ENCODE measurements at places on chromosomes 3 and 15.

DNA sequence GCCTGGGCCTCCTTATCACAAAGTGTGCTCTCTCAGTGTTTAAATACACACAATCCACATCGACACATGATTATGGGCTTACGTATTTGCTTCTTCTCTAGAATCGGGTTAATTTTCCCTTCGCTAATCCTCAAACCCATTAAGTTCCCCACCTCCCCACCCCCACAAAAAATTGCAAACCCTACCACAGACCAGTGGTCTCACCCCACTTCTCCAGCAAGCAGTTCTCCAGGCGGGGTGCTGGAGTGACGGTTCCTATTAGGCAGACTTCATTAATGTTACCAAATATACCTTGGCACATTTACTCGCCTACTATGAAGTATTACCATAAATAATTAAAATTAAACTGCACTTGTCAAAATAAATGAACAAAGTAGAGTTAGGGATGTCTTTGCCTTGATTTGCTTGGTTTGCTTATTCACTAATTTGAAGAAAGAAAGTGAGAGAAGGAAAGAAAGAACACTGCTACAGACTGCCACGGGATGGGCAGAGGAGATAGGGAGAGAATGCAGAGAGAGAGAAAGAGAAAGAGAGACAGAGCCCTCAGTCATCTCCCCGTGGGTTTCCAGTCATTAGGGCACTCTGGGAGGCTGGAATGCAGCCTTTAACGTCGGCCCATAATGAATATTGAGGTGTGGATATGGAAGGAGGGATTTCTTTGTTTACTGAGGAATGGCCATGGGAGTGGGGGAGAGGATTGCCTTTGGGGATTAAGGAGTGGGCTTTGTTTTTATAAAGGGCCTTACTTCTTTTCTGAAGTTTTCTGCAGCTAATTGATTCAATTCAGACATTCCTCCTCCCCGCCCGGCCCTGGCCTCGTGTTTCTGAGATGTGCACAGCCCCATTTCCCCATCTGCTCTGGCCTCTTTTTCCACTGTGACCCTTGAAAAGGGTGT is 39.7 kb upstream of the POLG start:
- DNase-seq = no peak

GRCh38 chr3:3031326-3031725 is 78.8 kb downstream of the IL5RA start:
- no peak for DNase-seq

- DNase-seq = no peak
These were observed 46.6 kb downstream of the TYRO3 start for GRCh38 chr15:41605566-41605965.

DNA sequence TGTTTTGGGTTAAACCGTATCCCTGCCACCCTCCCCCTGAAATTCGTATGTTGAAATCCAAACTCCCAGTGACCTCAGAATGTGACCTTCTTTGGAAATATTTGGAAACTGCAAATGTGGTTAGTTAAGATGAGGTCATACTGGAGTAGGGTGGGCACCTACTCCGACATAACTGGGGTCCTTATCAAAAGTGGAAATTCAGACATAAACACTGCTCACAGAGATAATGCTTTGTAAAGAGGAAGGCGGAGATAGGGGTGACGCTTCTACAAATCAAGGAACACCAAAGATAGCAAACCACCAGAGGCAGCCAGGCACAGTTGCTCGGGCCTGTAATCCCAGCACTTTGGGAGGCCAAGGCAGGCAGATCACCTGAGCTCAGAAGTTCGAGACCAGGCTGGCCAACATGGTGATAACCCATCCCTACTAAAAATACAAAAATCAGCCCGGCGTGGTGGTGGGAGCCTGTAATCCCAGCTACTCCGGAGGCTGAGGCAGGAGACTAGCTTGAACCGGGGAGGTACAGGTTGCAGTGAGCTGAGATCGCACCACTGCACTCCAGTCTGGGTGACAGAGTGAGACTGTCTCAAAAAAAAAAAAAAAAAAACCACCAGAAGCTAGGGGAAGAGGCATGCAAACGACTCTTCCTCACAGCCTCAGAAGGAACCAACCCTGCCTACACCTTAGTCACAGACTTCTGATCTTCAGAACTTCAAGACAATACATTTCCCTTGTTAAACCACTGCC is 51.1 kb upstream of the CHD2 start:
- DNase-seq = peak; percentile 62

DNA sequence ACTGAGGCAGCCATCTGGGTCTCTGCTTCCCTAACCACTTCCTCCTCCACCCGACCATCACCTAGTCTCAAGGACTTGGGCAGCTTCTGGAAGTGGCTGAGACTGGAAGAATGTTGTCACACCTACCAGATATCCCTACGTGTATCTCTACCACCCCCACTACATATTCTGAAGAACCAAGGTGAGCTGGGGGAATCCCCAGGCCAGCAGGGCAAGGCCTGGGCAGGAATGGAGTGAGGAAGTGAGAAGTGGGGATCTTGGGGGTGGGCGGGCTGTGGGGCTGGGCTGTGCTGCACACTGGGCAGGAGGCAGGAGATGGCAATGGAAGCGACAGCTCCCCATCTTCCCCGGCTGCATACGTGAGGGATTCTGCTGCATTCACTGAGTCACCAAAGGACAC is 17.5 kb upstream of the ALDH1A3 start:
- no peak for DNase-seq

DNA sequence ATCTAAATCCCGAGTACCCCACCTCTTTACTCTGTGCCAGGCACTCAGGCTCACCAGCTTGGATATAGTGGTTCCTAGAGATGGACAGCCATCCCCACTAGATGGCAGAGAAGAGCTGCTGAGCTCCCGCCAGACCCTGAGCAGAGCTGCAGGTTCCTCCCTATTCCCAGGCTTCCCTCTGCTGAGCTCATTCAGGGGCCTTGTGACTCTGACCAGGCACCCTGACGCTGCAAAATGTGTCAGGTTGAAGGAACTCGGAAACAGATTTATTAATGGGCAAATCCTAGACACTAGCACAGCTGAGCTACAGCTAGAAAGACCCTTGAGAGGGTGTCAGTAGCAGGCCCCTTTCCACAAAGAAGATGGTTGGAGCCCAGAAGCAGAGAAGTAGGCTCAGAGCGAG is 38.2 kb upstream of the RHO start:
- DNase-seq = peak; percentile 84

DNA sequence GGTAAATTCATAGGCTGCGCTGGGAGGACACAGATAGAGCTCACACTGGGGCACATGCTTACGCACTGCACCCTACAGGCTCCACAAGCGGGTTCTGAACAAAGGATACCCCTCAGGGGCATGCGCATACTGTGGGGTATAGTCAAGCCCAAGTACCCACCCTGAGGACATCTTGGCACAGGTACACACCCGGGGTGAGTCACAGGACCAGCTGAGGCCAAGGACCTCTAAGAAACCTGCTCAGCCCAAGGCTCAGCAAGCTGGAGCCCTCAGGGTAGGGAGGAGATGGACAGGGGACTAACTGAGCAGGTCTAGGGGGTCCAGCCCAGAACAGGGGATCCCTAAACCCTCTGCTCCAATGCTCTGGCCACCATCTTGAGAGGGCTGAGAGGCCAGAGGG is 3.3 kb downstream of the SHISA5 start:
- peak; percentile 18 for DNase-seq

- DNase-seq = peak; percentile 58
These were observed 41.3 kb downstream of the GLDN start for GRCh38 chr15:51382787-51383186.

DNA sequence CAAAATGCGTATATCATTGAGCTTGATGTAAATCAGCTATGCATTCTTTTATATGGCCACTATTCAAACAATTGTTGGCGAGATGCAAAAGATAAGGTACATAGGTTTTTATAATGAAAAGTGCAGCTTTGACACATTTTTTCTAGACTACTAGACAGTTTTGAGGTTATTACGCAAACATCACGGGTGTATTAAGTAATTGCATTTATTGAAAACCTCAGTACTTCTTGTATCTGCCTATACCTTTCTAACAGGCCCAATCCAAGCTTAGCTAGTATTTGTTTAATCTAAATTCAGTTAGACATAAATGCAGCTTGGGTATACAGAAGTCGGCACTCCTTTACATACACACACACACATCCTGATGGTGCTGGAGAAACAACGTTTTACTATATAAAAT is 2.7 kb downstream of the SPESP1 start:
- DNase-seq = no peak

- DNase-seq = no peak
These were observed 5.6 kb downstream of the CIB1 start for GRCh38 chr15:90227816-90228772.

GRCh38 chr3:194054016-194054415 is 81.9 kb upstream of the HES1 start:
- no peak for DNase-seq

DNA sequence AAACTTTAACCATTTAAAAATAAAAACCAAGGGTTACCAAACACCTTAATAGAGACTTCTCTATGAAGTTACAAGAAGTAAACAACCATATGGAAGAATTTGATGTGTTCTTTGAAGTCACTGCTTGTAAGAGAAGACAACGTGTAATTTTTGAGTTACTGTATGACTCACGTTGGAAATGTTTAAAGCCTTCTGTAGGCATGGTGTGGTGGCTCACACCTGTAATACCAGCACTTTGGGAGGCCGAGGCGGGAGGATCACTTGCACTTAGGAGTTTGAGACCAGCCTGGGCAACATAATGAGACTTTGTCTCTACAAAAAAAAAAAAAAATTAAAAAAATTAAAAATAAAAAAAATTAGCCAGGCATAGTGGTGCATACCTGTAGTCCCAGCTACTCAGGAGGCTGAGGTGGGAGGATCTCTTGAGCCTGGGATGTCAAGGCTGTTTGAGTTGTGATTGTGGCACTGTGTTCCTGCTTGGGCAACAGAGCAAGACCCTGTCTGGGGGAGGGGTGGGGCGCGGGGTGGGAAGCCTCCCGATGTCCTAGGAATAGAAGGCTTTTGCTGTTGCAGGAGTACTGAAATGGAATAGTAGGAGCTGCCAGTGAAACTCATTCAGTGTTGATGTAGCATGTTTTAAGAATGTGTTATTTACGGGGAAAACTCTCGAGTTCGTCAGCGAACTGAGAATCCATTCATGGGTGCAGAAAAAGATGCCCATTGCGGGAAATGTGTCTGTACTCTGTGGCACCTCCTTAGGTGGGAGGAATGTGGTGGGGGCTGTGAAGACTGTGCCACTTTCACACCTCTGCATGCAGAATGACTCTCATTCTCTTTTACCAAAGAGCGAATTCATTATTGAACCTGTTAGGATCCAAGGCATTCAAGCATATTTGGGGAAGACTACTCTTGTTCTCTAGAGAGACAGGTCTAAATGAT is 134.2 kb downstream of the FNDC3B start:
- no peak for DNase-seq

DNA sequence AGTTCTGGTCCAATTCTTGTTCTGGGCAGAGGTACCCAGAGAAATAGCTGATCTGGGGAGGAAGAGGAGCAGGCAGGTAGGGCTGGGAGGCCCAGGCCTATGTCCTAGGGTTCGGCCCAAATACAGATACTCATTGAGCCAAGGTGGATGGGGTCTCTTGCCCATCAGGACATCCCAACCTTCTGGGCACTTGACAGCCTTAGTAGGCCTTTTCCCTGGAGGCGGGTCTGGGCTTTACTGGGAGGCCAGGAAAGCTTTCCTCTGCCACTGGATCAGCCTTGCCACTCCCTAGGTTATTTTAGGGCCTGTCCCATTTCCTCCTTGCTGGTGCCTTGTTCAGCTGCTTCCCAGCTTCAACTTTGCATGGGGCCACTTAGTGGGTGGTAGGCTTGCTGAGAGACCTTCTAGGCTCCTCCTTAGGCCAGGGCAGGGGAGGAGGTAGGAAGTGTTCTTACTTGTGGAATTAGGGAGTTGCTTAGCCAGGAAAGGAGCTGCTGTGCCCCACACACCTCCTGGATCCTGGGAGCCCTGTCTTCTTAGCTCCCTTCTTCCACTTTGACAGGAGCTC is 9.7 kb downstream of the TEX264 start:
- DNase-seq = no peak

DNA sequence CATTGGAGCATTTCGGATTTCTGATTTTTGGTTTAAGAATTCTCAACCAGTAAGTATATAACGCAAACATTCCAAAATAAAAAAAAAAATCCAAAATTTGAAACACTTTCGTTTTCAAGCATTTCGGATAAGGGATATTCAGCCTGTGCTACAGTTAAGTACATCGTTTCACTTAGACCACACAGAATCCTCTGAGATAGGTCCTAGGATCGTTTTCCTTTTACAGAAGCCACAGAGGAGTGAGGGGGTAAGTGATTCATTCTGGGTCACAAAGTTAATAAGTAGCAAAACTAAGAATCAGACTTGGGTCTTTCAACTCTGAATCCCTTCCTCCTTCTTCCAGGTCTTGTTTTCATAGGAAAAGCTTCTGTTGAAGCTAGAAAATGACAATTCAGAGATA is 249.3 kb downstream of the BBX start:
- no peak for DNase-seq

GRCh38 chr15:90095521-90095959 is 6.7 kb downstream of the IDH2 start:
- DNase-seq = no peak

DNA sequence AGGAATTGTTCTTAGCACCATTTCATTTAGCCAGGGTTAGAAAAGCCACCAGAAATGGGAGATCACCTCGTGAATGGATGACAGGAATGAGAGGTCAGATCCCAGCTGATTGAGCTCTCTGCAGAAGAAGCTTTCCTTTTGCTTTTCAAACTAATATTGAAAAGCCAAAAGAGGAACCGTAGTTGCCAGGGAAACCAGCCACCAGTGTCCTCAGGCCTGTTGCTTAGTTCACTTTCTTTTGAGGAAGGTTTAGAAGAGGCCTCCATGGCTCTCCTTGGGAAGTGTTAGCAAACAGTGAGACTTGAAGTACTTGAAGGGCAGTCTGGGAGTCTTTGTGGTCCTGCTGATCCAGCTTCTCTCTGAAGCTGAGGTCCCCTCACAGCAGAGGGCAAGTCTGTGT is 7.4 kb upstream of the CCK start:
- no peak for DNase-seq

DNA sequence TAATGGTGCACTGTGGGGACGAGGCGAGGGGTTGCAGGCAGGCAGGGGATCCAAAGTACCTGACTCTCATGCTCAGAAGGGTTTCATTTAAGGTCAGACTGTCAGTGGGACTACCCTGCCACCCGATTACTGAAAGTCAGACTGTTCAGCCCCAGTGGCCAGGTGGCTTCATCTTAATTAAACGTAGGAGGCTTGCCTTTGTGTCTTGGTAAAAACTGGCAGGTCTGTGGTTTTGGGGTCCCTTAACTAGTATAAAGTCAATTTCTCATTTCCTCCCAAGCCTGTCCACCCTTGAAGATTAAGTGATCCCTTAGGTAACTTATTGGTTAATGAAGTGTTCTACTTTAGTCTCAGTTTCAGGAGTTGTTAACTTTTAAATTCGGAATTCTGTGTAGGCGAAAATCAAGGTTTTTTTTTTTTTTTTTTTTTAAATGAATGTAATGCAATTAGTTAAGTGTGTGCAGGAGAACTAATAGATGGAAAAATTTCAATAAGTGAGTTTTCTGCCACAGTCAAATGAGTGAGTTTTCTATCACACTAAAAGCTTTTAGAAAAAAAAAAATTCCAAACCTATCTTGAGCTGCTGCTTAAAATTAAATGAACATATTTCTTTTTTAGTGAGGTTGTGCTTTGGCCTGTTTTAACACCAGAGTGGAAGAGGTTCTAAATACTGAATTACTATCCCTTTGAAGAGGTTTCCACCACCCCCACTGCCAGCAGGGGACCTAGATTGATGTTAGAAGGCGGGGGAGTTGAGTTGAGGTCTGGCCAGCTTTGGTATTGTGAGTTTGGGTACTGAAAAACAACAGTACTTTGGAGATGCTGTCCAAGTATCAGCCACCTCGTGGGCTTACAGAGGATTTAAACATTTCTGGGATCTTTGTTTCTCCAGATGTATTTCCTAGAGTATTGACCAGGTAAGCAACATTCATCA is 15.2 kb downstream of the ITPR1 start:
- peak; percentile 29 for DNase-seq

- peak; percentile 44 for DNase-seq
These were observed 1.2 kb downstream of the TBL1XR1 start for GRCh38 chr3:177196008-177196455.
